EL (cell line): ENCODE measurements at places on chromosomes 2 and 18.

DNA sequence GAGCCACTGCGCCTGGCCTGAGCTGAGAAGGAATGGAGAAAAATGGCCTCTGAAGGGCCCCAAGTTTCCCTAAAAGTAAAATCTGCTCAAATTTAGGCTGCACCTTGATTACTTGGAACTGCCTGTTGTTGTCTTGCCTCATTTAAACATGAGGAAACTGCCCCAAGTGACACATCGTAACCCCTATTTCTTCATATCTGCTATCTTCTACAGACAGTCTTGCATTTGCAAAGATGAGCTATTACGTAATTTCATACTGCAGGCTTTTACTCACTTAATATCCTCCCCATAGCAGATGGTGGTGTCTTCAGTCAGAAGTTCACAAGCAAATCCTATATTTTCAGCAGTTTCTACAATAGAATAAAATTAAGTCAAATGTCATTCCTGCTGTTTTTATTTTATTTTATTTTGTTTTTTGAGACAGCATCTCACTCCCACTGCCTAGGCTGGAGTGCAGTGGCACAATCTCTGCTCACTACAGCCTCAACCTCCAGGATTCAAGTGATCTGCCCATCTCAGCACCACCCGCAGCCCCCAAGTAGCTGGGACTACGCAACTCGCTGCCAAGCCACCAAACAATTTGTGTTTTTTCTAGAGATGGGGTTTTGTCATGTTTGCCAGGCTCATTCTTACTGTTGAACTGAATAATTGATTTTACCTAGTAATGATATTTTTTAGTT lies 45.3 kb upstream of the NARS1 start:
- DNase-seq: no peak

- no peak for DNase-seq
Measured at GRCh38 chr2:23029111-23029510, 355.9 kb upstream of the KLHL29 start.

DNA sequence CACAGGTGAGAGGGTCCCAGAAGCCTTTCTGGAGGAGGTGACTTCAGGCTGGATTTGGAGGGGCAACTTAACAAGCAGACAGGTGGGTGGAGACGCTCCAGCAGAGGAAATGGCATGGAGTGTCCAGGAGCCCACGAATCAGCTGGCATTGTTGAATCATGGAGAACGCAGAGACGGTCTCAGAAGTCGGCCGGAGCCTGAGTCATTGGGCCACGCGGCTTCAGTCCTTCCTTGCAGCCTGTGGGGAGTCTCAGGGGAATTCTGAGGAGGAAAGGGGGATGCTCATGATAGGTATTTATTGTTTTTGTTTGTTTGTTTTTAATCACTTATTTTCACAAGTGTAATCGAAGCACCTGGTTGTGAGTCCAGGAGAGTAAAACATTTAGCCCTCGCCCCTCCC lies 184.6 kb upstream of the HDAC4 start:
- no peak for DNase-seq

GRCh38 chr2:11154016-11154922 lies 998 bp upstream of the SLC66A3 start:
- no peak for DNase-seq

DNA sequence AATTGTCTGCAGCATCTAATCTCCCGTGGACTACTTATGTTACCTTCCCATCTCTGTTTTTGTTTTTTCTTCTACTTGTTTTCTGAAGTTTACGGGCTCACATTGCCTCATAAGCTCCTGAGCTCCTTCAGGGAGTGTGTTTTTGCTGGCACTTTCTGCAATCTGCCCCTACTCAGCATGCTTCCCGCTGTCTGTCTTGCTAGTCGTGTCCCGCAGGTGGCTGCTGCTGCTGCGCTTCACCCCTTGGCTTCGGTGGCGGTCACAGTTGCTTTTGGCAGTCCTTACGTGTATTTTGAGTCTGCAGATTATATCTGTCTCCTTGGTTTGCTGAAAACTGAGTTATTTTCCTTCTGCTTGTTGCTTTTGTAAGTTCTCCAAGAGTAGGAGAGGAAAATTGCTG lies 37.3 kb downstream of the FER1L5 start:
- no peak for DNase-seq

- DNase-seq: peak; percentile 35
Measured at GRCh38 chr18:43587538-43588153, 310.4 kb upstream of the SYT4 start.

- peak; percentile 74 for DNase-seq
Measured at GRCh38 chr2:113324684-113325160, 46.0 kb upstream of the PAX8 start.

GRCh38 chr2:233371641-233372040 lies 17.3 kb downstream of the DGKD start:
- no peak for DNase-seq

DNA sequence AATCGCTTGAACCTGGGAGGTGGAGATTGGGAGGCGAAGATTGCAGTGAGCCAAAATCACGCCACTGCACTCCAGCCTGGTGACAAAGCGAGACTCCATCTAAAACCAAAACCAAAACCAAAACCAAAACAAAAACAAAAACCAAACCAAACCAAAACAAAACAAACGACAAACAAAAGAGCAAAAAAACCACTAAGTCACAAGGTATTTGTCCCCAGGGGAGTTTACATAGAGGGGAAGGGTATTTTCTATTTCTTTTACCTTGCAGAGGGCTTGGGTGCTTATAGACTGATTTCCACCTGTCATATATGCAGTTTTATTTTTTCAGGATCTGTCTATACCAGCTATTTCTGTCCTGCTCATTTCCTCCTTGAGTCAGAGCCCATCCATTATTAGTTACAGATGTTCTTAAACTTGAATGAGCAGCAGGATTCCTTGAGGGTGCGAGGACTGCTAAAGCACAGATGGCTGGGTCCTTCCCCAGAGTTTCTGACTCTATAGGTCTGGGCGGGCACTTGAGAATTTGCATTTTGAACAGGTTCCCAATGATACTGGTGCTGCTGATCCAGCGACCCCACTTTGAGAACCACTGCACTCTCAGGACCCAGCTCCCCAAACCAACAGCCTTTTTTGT lies 102.2 kb upstream of the UXS1 start:
- DNase-seq: peak; percentile 3

DNA sequence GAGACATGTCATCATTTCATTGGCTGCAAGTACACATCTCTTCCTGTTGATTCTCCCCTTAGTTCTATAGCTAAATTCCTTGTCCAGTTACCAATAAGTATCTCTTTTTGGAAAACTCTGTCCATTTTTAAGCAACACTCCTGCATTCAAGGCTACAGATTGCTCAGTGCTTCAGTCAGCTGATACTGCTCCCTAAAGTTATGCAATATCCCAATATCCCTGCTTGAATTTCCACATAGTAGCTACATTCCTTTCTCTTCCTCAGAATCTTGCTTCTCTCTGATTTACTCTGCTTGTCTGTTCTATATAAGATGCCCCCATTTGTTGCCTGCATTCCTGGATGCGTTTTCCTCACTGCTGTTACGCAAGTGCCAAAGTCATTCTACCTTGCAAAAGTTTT lies 109.8 kb downstream of the PARD3B start:
- peak; percentile 56 for DNase-seq

DNA sequence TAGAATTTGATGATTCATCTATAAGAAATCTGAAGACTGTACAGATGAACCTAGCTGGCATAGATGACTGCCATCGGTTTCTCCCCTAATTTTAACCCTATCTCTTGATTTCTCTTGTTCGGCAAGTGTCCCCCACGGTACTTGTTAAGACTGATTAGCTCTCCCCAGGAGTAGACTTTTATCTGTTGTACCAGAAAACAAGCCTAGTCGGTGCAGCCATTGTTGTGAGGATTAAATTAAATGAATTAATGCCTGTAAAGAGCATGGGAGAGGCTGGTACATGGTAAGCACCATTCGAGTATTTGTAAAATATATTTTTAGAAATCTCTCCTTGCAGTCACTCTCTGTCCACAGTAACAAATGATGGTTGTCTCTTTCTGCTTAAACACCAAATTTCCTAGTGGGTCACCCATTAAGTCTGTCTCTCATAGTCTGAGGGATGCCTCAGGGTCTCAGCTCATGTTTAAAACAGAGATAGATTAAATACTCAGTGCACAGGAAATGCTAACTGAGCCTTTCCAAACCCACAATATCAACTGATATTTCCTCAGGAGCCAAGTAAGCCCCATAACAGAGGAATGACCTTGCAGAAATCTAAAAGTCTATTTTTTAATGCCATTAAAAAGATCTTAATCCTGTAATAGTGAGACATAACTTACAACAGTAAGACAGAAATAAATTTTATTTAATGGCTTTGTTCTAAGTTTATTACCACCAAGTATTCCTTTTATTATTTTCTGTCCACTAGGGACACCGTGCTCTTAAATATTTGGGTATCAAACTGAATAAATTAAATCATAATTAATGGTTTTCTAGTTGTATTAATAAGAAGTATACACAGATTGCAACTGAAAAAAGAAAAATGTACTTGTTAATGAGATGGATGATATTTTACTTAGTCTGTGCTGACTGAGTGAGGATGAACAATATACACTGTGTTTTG lies 2.9 kb upstream of the B4GALT6 start:
- no peak for DNase-seq

- DNase-seq: no peak
Measured at GRCh38 chr2:122323927-122324326, 568.5 kb downstream of the TSN start.
